ENCODE measurements at places on chromosomes 6 and 20.

DNA sequence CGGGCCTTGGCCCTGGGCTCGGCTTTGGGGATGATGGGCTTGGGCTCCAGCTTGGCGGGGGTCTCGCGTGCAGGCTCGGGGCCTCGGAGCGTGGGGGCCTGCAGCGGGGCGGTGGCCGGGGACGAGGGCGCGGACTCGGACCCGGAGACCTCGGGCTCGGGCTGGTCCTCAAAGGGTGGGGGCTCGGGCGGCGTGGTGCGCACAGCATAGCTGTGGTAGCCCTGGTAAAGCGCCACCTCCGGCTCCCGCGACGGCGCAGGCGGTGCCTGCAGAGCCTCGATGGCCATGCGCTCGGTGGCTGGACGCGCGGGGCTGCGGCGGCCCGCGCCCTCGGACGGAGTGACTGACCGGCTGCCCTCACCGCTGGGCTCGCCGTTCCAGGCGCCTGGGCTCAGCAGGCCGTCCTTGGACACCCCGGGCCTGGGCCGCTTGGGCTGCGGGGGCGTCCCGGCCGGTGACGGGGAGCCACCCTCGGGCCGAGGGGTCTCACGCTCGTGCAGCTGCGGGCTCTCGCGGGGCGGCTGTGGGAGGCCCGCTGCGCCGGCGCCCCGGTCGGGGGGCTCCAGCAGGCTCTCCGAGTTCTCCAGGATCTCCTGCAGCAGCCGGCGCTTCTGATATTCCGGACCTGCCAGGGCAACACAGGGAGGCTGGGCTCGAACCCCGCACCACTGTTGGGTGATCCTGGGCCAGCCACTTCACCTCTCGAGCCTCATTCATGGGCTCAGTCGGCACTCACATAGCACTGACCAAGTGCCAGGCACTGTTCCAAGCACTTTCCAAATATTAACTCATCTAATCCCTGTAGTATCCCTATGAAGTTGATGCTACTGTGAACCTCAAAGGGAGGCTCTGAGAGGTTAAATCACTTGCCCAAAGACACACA, 71.0 kb downstream of the JPH2 start:
- no peak for DNase-seq

- DNase-seq, result no peak
Observed at GRCh38 chr20:24211972-24212371, 223.4 kb upstream of the GGTLC1 start.

DNA sequence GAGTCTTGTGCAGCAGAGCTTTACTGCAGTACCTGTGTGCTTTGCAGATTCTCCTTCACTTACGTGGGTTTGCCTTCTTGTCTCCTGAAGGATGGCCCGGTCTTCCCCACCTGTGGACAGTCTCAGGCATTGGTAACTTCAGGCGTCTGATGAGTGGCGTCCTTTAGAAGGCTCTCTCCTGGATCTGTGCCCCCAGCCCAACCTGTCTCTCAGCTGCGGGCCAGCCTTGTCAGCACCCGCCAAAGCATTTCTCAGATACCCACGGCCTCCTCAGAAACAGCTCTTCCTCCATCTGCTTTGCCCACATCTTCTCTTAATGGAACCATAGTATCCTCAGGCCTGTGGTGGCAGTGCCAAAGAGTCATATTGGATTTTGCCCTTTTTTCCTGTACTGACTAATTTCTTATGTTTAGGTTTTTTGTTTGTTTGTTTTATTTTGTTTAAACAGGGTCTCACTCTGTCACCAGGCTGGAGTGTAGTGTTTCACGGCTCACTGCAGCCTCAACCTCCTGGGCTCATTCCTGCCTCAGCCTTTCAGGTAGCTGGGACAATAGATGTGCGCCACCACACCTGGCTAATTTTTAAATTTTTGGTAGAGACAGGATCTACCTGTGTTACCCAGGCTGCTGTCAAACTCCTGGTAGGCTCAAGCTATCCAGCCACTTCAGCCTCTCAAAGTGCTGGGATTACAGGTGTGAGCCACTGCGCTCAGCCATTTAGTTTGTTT, 96.6 kb downstream of the ARID1B start:
- DNase-seq, result no peak

GRCh38 chr6:101534386-101534785, 140.9 kb downstream of the GRIK2 start:
- no peak for DNase-seq

DNA sequence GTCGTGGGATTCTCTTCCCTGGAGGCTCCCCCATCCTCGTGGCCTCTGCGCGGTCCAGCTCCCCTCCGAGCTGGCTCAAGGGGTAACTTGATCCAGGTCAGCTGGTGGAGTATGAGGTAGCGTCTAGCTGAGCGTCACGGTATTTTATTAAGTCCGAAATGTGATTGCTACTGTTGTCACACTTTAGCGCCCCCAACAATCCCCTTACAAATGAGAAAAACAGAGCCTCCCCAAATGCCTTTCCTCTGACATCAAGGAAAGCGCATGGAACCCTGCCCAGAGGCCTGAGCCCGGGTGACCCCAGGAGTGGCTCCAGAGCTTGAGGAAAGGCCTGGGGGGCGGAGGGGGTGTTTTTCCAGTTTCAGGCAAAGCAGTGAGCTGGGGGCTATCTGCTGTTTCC, 192.4 kb downstream of the ZMYND8 start:
- no peak for DNase-seq

DNA sequence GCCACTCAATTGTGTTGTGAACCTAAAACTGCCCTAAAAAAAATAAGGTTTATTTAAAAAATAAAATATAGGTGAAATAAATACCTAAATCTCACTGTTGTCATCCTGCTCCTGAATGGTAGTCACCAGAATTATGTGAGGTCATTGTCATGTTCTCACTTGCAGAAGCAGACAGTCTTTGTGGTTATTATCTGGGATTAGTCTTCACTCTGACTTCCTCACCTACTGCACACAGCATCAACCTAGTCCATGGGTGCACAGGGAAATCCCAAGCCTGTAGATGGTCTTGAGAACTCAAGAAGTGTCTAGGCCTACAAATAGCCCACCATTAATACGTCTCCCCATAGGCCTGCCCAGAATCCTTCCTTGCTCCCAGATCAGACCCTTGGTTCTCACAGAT, 97.0 kb downstream of the FOXF2 start:
- no peak for DNase-seq

GRCh38 chr20:8438748-8439147, 306.7 kb downstream of the PLCB1 start:
- DNase-seq, result no peak

DNA sequence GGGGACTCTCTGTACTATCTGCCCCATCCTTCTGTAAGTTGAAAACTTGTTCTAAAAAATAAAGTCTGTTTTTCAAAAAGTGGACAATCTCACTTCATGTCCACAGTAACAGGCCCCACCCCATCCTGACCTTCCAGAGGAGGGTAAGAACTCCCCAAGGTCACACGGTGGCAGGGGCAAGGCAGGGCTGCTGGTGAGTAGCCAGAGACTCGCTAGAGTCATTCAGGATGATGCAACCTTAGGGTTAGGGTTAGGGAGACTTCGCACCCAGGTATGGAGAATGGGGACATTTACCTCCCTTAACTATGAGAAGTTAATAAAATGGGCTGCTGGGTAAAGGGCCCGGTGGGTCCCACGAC, 15.4 kb downstream of the PEDS1 start:
- no peak for DNase-seq

DNA sequence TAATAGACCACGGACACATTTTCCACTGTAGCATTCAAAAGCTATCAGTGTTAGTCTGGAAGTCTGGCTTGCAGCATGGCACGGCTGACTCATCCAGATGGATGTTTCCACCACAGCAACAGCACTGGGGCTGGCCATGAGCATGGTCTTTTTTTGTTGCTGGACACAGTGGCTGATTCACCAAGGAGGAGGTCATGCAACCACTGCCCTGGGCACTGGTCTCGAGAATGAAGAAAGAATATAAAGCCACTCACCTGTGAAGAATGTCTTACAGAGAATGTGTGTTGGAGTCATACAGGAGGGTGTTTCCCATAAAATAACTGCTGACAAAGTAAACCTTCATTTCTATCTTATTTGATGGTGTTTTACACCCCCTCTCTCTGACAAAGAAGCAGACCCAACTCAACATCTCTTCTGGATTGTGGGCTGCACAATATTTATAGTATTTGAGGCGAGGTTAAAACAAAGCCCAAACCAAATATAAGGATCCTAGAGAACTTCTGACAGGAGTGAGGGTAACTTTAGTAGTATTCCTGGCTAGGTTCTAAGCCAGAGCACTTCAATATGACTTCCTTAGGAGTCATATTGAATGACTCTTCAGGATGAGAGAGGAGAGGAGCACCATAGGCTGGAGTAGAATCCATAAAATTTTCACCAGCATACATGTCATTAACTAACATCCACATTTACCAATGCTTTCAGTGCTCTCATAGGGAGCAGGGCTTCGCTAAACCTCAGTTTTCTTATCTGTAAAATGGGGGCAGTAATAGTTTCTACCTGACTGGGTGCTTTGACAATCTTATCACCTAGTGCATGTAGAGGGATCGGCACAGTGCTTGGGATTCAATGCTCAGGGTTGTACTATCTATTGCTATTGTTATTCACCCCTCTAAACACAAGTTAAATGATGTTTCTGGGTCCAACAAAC, 121.4 kb downstream of the KIF13A start:
- DNase-seq, result no peak
